ENCODE measurements at places on chromosomes 11 and 22.

DNA sequence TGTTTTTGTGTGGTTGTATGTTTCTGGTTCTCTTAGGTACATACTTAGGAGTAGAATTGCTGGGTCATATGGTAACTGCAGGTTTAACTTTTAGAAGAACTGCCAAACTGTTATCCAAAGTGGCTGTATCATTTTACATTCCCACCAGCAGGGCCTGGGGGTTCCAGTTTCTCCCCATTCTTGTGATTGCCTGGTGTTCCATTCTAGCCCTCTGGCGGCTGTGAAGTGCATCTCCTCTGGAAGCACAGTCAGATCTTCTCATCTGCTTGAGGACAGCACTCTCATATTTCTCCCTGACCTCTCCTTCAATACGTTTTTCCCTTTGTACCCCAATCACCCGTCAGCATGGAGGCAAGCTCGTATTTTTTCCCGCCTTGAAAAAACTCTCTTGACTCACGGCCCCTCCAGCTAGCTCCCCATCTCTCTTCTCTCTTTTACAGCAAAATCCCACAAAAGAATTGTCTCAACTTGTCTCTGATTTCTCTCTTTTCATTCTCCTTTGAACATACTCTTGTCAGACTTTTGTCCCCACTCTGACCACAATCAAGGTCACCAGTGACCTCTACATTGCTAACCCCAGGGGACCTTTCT, 56.8 kb upstream of the THY1 start:
- no peak for DNase-seq

- no peak for DNase-seq
These were observed 1.6 kb downstream of the APLP2 start for GRCh38 chr11:130071211-130071712.

- no peak for DNase-seq
These were observed 132.8 kb upstream of the PITPNB start for GRCh38 chr22:28051787-28052356.

DNA sequence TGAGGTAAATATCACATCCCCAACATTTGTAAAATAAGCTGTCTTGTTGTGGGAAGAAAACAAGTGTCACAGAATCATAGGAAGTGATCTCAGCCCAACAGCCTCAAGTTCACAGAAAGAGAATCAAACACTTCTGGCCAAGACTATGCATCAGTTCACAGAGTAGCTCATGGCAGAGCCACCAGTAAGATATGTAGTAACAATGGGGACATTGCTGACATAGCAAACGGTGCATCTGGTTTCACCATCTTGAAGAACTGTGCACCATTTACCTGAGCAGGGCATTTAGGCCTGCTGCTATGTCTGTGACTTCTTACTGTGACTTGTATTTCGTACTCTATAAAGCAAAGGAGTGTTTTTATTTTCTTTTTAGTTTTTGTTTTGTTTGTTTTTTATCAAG, 585.3 kb upstream of the FAT3 start:
- DNase-seq, result no peak

GRCh38 chr11:7936615-7937014, 4.9 kb downstream of the OR10A3 start:
- no peak for DNase-seq

DNA sequence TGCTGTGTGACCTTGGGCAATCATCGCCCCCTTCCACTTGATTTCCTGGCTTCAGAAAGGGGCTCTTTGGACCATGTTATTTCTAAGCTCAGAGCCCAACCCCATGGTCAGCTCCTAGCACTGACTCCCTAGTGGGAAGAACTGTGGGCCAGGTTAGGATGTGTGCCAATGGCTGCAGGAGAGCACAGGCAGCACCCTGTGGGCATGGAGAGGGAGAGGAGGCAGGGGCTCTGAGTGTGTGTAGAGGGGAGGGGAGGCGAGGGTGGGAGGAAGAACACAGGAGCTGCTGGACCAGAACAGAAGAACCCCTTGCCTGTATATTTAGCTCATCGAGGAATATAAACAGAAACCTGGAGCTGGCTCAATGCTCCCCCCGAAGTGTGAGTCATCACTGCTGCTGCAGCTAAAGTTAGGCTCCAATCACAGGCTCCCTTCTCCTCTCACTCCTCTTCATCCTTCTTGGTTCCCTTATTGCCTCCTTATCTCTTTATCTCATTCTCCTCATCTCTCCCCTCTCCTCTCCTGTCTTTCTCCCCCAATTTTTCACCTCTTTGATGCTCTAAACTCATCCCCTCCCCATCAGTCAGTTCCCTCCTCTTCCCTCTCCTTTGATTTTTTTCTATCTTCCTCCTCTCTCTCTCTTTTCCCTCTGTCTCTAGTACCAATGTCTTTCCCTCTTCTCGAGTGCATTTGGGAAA, 14.5 kb upstream of the RPS19BP1 start:
- no peak for DNase-seq

- no peak for DNase-seq
These were observed 29.8 kb downstream of the MICAL3 start for GRCh38 chr22:17994424-17995108.

DNA sequence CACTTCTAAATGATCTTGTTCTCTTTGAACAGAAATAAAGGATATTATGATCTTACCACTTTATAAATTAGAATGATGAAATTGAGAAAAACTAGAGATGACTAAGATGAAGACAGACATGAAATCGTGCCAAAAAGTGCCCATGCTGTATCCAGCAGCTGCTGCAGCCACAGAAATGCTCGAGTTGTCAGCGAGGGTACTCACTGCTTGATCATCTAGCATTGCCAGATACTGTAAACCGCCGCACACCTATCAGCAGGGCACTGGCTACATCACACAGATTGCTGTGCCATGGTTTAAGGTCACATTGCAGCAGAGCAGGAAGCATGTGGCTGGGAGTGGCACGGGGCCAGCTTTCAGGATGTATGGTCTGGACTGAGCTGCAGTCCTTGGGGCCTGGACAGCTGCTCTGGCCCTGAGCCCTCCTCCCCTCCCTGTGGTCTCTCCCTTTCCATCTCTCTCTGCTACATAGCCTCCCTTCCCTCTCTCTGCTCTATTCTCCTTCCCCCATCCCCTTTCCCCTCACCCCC, 51.0 kb upstream of the SEPTIN5 start:
- DNase-seq, result no peak

GRCh38 chr22:21025266-21025665, 7.1 kb downstream of the SLC7A4 start:
- DNase-seq, result no peak

DNA sequence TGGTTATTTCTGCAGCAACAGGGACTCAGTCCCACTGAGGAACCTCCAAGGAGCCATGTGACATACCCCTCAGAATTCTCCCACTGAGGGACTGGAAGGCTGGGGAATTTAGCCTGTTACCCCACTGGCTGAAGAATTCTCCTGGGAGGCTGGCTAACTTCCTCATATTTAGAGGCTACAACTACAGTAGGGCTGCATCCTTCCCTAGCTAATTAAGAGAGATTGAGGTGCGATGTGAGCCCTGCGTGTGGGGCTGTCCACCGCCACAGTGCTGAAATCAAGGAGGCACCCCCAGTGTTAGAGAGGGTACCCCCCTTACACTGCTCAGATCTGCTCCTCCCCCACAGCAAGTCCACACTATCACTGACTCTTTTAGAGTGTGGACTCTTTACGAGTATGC, 21.1 kb downstream of the EIF3F start:
- no peak for DNase-seq

GRCh38 chr11:96162816-96163499, 180.0 kb downstream of the MAML2 start:
- DNase-seq, result no peak

- no peak for DNase-seq
These were observed 883 bp upstream of the HMOX1 start for GRCh38 chr22:35380013-35380412.

DNA sequence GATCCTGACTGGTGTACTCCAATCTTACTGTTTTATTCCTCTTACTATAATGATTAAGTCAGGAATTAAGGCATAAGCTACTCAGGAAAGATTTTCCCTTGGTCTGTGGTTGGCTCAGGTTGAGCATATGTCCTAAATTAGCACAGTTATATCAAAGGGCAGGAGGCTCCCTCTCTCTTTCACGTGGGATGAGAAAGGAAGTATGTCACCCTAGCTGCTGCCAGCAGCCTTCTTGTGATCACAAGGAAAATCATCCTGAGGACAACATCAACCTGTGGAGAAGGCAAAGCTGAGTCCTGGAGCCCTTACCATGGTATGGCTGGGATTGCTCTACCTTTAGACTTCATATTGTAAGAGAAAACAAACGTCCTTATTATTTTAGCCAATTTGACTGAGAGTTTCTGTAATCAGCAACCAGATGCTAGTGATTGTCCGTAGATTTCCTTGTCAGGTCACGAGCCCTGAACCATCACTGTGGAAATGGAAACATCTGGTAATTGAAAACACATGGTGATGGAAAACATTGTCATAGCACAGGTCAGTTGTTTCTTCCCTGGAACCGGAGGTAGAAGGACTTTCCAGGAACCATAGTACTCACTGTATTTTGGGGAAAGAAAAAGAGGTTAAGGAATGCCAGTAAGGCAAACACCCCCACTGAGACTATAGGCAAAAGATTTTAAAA, 40.6 kb upstream of the DEUP1 start:
- no peak for DNase-seq

DNA sequence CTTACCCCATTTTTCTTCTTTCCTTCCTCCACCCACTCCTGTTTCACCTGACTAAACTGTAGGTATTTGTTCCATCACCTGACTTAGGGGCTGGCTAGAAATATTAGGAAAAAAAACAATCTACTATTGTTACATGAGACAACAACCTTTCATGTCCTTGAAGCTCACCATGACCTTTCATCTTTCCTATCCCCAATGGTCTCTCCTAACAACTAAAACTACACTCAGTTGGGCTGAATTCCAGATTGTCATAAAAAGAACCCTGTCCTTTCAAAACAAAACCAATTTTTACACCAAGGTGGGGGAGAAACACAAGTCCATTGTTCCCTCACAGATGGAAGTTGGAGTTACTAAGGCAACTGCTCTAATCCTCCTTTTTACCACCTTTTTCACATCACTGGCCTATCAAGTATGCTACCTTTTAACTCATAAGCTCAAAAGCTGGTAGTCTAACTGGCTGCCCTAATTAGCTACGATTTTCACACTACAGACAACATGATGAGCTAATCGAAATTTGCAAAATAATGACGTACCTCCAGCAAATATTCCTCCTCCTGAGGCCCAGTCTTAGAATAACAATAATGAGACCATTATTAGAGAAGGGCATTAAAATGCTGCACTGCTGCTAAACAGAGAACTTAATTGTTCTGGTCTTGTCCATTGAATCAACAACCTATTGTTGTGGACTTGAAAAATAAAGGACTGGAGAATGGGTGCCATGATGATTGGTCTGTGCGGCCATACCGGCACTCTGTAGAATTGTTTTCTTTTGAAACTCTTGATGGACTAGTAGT, 46.5 kb upstream of the SOX6 start:
- DNase-seq, result no peak

DNA sequence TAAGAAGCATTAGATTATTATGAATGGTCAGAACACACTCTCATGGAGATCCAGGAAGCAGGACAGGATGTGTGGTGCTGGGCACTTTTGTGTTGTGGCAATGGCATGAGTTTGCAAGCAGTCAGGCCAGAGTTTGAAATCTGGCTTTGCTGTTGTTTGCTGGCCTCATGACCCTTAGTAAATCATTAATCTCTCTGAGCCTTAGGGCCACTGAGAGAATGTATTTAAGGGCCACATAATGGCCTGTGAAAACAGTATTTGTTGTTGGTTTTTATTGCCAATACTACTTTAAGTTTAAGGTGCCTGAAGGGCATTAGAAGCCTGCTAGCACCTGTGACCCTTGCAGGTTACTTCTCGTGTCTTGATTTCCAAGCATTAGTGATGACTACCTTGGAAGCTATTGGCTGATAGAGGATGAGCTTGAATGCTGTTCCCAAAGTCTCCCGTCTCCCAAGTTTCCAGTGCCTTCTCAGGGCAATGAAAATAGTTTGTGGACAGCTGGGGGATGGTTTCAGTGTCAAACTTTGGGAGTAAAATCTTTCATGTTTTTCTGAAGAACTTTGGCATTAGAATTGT, 24.6 kb downstream of the STIM1 start:
- no peak for DNase-seq

- no peak for DNase-seq
These were observed 999.6 kb downstream of the BRD1 start for GRCh38 chr22:48827904-48828555.

- DNase-seq, result no peak
These were observed 77.1 kb downstream of the TP53I11 start for GRCh38 chr11:44873537-44873936.

DNA sequence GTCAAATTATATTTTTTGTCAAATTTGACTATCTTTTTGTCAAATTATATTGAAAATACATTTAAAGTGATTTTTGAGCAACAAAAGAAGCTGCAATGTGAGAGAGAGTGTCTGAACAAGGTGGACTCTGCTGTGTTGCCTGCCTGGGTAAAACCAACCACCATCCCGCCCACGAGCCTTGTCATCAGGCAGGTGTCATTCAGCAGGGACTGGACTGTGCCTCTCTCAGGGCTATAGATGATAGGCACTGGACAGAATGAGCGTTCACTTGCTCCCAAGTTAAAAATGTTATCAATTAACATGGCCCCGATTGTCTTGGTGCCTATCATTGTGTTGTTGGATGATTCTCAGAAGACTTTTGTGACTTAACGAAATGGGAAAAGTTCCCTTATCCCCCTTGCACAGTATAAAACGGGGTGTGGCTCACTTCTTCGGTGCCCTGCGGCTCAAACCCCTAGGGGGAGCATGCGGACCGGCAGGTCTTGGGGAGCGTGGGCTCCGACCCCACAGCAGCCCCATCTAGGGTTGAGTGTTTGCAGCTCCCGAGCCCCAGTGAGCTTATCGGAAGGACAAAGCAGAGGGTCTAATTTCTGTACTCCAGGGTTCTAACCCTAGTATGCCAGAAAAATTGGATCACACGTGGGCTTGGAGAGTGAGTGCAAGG, 1.7 kb downstream of the APOL5 start:
- DNase-seq, result no peak

GRCh38 chr11:7654195-7654705, 19.1 kb downstream of the CYB5R2 start:
- DNase-seq, result no peak

- DNase-seq, result no peak
These were observed 11.3 kb downstream of the MYO18B start for GRCh38 chr22:25753252-25753651.

- no peak for DNase-seq
These were observed 23.3 kb downstream of the ETS1 start for GRCh38 chr11:128563942-128564641.

DNA sequence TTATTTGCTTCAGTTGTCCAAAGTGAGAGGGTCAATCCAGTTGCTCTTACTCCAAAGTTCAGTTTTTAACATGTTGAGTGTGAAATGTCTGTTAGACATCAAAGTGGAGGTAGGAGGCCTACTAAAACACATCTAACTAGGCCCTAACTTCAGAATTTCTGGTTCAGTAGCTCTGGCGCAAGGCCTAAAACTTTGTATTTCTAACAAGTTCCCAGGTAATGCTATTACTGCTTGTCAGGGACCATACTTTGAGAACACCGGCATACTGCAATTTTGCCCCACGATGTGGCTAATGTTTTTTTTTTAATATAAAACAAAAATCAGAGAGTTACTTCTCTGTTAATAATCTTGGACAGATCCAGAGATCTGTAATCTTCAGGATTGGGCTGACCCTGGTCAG, 72.4 kb upstream of the LRRC55 start:
- no peak for DNase-seq

GRCh38 chr22:24905909-24906308, 40.6 kb downstream of the LHFPL7 start:
- no peak for DNase-seq

Data from stimulated activated CD8-positive, alpha-beta memory T cell treated with anti-CD3 and anti-CD28 coated beads, Interleukin-7, amount 100 ng/mL, for 4 hours (primary cell).